Immature natural killer cell (primary cell): ENCODE measurements at places on chromosomes 13 and 19.

GRCh38 chr19:10363789-10364281 is 16.5 kb downstream of the TYK2 start:
- no peaks in the 10 kb centered on the region for H3K4me1 ChIP-seq
- H3K36me3 ChIP-seq, result peaks cover 13% of the 10 kb centered on the region
- peaks cover 7% of the 10 kb centered on the region for H3K27me3 ChIP-seq

DNA sequence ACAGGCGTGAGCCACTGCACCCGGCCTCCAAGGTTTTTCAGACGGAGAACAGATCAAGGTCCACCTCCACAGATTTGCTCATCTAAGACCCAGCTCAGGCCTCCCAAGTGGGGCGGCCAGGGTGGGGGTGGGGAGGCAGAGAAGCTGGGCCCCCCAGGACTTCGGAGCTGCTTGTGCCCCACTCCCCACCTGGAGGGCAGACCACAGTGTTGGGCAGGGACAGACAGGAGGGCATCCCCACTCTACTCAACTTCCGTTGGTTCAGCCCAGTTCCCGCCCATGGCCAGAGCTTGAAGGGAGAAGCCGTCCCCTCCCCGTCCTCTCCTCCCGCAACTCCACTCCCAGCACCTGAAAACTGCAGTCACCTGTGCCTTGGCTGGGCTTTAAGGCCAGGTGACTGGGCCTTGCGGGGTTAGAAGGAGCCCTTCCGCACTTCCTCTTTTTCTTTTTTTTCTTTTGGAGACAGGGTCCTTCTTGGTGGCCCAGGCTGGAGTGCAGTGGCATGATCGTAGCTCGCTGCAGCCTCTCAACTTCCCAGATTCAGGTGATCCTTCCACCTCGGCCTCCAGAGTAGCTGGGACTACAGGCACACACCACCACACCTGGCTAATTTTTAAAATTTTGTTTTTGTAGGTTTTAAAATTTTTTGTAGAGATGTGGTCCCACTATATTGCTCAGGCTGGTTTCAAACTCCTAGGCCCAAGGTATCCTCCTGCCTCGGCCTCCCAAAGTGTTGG is 734 bp upstream of the LRRC8E start:
- no peaks in the 10 kb centered on the region for H3K36me3 ChIP-seq
- no peak overlapping the region for H3K27ac ChIP-seq
- H3K4me1 ChIP-seq, result no peaks in the 10 kb centered on the region
- H3K4me3 ChIP-seq, result no peak overlapping the region
- no peak for DNase-seq
- H3K27me3 ChIP-seq, result peaks cover 2% of the 10 kb centered on the region

GRCh38 chr19:2149980-2150793 is 1.2 kb downstream of the AP3D1 start:
- H3K4me3 ChIP-seq, result peak overlapping the region; percentile 80
- peaks cover 47% of the 10 kb centered on the region for H3K4me1 ChIP-seq
- H3K27me3 ChIP-seq, result peaks cover 7% of the 10 kb centered on the region
- DNase-seq, result no peak
- peak overlapping the region; percentile 89 for H3K27ac ChIP-seq
- no peaks in the 10 kb centered on the region for H3K36me3 ChIP-seq

DNA sequence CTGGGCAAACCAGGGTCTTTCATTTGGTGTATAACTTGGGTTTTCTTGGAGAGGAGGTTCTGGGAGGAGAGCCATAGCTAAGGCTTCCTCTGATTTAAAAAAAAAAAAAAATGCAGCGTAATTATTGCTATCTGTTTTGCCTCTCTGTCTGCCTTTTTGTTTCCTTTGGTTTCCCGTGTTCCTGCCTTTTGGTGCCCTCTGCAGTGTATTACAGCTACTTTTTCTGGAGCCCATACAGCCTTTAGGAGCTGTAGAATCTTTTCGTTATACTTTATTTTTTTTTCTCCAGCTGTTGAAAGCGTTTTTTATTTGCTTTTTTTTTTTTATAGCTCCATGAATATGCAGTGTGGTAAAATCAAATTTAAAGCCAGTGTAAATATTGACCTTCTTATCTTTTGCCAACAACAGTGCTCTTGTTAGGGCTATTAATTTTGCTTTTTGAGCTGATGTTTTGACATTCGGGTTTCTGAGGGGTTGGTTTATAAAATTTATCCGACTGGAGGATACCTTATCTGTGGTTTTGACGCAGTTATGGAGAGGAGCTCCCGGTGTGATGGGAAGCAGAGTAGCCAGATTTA is 38.1 kb downstream of the ZNF493 start:
- H3K36me3 ChIP-seq, result peaks cover 13% of the 10 kb centered on the region
- no peaks in the 10 kb centered on the region for H3K4me1 ChIP-seq
- H3K4me3 ChIP-seq, result no peak overlapping the region
- no peaks in the 10 kb centered on the region for H3K27me3 ChIP-seq
- no peak for DNase-seq

- no peak overlapping the region for H3K4me3 ChIP-seq
- no peaks in the 10 kb centered on the region for H3K27me3 ChIP-seq
- H3K36me3 ChIP-seq, result no peaks in the 10 kb centered on the region
- H3K4me1 ChIP-seq, result no peaks in the 10 kb centered on the region
- no peak overlapping the region for H3K27ac ChIP-seq
Observed at GRCh38 chr13:72622546-72622945, 104.9 kb downstream of the MZT1 start.

- DNase-seq, result no peak
- H3K4me3 ChIP-seq, result no peak overlapping the region
- H3K27ac ChIP-seq, result no peak overlapping the region
- H3K27me3 ChIP-seq, result peaks cover 14% of the 10 kb centered on the region
- H3K36me3 ChIP-seq, result no peaks in the 10 kb centered on the region
Observed at GRCh38 chr19:6067975-6068374, 42.3 kb downstream of the RFX2 start.

DNA sequence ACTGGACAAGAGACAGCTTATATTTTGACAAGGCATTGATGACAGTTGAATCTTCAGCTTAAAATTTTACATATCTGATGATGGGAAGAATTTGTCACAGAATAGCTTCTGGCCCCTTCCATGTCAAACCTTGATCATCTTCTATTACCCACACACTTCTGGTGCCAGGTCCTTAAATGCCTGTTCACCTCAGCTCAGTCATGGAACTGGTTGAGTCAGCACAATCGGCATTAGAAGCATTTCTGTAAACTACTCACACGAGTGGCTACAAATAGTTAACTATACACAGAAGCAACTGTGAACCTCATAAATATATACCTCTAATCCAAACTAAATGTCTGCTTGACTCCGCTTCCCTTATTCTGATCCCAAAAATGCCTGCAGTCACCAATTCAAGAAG is 161.2 kb downstream of the FOXO1 start:
- no peaks in the 10 kb centered on the region for H3K36me3 ChIP-seq
- H3K4me3 ChIP-seq, result no peak overlapping the region
- H3K4me1 ChIP-seq, result no peaks in the 10 kb centered on the region

GRCh38 chr13:96636001-96636709 is 358.1 kb downstream of the OXGR1 start:
- no peaks in the 10 kb centered on the region for H3K36me3 ChIP-seq
- H3K27ac ChIP-seq, result no peak overlapping the region
- no peak for DNase-seq
- H3K4me1 ChIP-seq, result no peaks in the 10 kb centered on the region
- peaks cover 4% of the 10 kb centered on the region for H3K27me3 ChIP-seq

GRCh38 chr13:91805605-91806004 is 407.2 kb downstream of the GPC5 start:
- H3K4me1 ChIP-seq, result no peaks in the 10 kb centered on the region
- no peak overlapping the region for H3K27ac ChIP-seq
- H3K27me3 ChIP-seq, result peaks cover 9% of the 10 kb centered on the region
- H3K36me3 ChIP-seq, result no peaks in the 10 kb centered on the region
- no peak for DNase-seq

DNA sequence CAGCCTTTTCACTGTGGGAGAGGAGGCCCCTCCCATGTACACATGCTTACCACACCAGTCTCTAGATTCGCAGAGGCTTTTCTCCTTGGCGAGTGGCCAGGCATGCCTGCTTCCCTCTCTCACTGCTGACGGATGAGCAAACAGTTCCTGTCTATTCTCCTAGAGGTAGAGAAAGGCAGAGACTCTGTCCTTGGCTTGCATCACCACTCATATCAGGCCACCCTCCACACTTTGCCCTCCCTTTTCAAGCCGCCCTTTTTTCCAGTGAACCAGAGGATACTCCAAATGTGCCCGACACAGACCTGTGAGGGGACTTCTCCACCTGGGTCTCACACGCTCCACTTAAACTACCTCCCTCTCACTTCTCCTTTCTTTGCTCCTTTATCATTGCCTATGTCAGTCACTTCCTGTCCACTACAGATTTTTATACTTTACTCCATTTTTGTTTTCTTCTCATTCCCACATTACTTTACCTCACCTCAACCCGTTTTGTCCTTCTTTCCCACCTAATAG is 284.6 kb downstream of the DNAJC15 start:
- no peak overlapping the region for H3K27ac ChIP-seq
- no peaks in the 10 kb centered on the region for H3K36me3 ChIP-seq
- DNase-seq, result no peak
- H3K4me1 ChIP-seq, result no peaks in the 10 kb centered on the region

DNA sequence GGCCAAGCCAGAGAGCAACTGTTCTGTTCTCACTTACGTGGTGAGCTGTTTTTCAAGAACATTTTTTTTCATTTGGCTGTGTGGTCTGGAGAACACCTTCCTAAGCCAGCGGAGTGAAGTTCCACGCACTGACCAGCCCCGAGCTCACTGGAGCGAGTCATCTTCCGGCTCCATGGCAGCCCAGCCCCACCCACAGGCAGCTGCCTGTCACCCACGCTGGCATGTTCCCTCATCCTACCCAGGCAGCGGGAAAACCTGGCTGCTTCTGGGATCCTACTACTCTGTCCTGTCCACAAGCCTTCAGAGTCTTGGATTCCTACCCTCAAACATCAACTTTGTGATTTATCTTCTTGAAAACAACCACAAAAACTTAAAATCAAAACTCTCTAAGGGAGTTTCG is 76.2 kb downstream of the GGACT start:
- H3K27ac ChIP-seq, result peak overlapping the region; percentile 57
- H3K36me3 ChIP-seq, result peaks cover 4% of the 10 kb centered on the region
- peak overlapping the region; percentile 39 for H3K4me3 ChIP-seq
- H3K4me1 ChIP-seq, result peaks cover 43% of the 10 kb centered on the region
- H3K27me3 ChIP-seq, result peaks cover 2% of the 10 kb centered on the region
- no peak for DNase-seq

DNA sequence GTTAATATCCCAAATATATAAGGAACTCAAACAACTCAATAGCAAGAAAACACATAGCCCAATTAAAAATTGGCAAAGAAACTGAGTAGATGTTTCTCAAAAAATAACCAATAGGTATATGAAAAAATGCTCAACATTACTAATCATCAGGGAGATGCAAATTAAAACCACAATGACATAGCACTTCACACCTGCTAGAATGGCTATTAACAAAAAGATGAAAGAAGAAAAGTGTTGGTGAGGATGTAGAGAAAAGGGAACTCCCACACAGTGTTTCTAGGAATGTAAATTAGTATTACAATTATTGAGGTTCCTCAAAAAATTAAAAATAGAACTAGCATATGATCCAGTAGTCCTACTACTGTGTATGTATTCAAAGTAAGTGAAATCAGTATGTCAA is 1212.8 kb downstream of the DIAPH3 start:
- peaks cover 2% of the 10 kb centered on the region for H3K27me3 ChIP-seq
- H3K4me1 ChIP-seq, result no peaks in the 10 kb centered on the region
- DNase-seq, result no peak
- no peak overlapping the region for H3K4me3 ChIP-seq

- no peaks in the 10 kb centered on the region for H3K27me3 ChIP-seq
- H3K4me3 ChIP-seq, result no peak overlapping the region
- H3K27ac ChIP-seq, result no peak overlapping the region
Observed at GRCh38 chr13:61608138-61608537, 192.5 kb upstream of the PCDH20 start.

GRCh38 chr13:37446503-37446902 is 152.1 kb downstream of the POSTN start:
- DNase-seq, result no peak
- H3K27ac ChIP-seq, result no peak overlapping the region
- H3K36me3 ChIP-seq, result no peaks in the 10 kb centered on the region

- no peaks in the 10 kb centered on the region for H3K36me3 ChIP-seq
- peaks cover 7% of the 10 kb centered on the region for H3K27me3 ChIP-seq
- H3K27ac ChIP-seq, result no peak overlapping the region
- peaks cover 17% of the 10 kb centered on the region for H3K4me1 ChIP-seq
Observed at GRCh38 chr13:51556740-51557139, 27.5 kb upstream of the WDFY2 start.

DNA sequence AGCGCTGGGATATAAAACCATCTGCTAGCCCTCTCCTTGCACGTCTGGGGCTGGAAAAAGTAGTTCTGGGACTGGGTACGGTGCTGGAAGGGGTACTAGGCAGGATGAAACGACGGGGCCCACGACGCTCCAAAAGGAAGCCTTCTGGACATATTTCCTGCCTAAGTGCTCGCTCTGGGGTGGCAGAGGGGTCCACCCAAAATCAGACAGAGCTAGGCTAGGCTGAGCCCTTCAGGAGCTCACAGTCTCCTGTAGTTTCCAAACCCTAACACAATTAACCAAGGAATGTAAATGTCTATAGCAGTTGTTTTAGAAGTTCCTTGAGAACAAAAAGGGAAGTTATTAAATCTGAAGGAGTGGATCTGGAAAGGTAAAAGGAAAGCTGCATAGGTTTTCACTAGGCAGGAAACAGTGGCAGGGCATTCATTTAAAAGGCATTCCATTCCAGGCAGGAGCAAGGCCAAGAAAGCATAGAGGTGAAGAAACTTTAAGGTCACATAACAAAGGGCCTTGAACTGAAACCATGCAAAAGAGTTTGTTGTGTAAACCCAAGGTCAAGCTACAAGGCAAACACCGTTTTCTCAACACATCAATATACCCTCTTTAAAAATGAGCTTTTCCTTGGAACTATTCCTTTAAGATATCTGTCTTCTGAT is 634 bp upstream of the DIAPH3 start:
- H3K4me1 ChIP-seq, result peaks cover 28% of the 10 kb centered on the region
- DNase-seq, result no peak
- peak overlapping the region; percentile 85 for H3K27ac ChIP-seq
- H3K27me3 ChIP-seq, result peaks cover 10% of the 10 kb centered on the region

DNA sequence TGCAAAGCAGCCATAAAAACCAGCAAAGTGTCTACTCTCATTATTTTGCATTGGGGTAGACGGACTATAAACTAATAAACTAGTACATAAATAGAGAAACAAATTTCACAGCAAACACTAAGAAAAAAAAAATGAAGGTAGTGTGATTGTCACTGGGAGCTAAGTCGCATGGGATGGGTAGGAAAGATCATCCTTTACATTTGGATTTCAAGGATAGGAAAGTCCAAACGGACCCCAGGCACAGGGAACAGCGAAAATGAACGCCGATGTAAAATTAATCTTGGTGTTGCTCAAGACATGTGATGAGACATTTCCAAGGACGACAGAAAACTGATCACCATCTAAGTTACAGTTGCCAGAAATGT is 690 bp upstream of the SGTA start:
- DNase-seq, result no peak
- no peaks in the 10 kb centered on the region for H3K36me3 ChIP-seq
- H3K27ac ChIP-seq, result peak overlapping the region; percentile 95
- peaks cover 50% of the 10 kb centered on the region for H3K4me1 ChIP-seq

- H3K36me3 ChIP-seq, result peaks cover 30% of the 10 kb centered on the region
- peaks cover 3% of the 10 kb centered on the region for H3K4me1 ChIP-seq
- no peak overlapping the region for H3K27ac ChIP-seq
- no peaks in the 10 kb centered on the region for H3K27me3 ChIP-seq
Observed at GRCh38 chr13:100526318-100527000, 62.1 kb downstream of the GGACT start.
